CD4-positive, alpha-beta T cell (primary cell): ENCODE measurements at places on chromosomes 5 and 9.

DNA sequence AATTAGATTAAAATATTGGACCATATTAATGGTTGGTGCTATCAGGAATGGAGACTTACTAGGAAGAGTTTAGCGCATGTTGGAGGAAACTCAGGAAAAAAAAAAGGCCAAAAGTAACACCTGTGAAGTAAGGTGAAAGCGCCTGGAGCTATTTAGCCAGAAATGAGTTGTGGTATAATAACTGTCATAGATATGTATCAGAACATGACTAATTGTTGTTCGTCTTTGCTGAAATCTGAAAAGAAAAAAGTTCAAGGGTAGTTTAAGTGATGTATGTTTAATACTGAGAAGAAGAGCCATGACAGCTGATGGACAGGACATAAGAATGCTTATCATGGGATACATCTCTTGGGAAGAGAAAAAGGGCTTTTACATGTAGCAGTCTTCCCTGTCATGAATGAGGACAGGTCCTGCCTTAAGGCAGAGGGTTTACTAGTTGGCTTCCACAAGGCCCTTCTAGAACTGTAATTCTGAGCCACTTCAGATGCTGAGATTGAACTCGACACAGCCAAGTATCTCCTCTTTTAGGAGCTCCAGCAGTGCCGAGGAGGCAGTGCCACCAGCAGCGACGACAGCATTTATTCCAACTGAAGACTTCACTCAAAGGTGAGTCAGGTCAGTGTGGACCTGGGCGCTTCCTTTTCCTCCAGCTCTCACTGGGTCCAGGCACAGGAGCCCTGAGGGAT lies 940 bp upstream of the CAMK4 start:
- no peak for DNase-seq

DNA sequence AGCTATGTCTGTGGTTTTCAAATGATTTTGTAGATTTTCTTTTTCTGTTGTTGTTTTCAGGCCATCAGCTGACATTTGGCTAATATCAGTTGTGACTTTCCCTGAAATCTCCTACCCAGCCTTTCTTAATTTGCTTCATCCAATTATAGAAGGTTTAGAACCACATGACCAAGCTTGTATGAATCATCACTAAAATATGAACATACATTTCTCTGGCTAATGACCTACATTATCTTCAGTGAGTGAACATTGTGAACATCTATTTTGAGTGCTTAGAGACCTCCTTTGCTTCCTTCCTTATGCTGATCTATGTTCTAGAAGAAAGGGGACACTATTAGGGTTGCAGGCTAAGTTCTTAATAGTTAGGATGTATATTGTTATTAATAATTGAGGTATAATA lies 532.5 kb downstream of the RAB3C start:
- no peak for DNase-seq

GRCh38 chr9:126617823-126618165 lies 4.1 kb downstream of the LMX1B start:
- no peak for DNase-seq

- no peak for DNase-seq
These were observed 485.7 kb upstream of the TUSC1 start for GRCh38 chr9:26163931-26164330.

GRCh38 chr5:42858687-42859086 lies 47.0 kb upstream of the SELENOP start:
- no peak for DNase-seq

DNA sequence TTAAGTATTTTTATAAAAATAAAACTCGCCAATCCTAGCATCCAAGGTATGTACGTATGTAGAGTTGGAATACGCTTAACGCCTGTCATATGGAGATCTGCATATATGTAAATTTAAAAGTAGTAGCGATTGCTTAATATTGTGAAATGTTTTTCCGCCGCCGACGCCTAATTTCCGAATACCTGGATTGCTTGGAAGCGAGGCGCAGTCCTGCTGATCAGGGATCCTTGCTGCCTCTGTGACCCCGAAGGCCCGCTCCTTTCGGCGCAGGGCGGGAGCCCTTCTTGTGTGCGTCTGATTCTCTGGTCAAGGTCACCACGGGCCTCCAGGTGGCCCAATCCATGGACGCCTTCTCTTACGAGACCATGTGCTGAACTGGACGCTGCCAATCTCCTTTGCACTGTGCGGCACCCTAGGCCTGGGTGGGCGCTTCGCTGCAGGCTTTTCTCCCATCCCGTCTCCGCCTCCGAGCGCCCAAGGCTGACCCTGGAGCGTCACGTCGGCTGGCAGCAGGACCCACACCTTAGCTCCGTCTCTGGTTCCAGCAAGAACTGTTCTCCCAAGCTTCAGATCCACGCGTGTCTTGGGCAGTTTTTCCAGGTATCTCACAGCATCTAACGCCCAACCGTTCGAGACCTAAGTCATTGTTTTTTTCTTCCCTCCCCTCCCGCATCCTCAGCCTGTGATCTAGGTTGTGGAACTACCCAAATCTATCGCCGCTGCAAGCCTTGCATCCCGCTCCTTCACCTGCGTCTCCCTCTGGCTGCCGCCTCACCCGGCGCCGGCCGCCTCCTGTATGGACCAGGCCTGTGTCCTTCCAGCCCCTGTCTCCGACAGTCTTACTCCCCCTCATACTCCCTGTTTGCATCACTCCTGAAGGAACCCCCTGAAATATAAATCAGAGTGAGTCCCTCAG lies 3.6 kb upstream of the TRIM41 start:
- DNase-seq = no peak

DNA sequence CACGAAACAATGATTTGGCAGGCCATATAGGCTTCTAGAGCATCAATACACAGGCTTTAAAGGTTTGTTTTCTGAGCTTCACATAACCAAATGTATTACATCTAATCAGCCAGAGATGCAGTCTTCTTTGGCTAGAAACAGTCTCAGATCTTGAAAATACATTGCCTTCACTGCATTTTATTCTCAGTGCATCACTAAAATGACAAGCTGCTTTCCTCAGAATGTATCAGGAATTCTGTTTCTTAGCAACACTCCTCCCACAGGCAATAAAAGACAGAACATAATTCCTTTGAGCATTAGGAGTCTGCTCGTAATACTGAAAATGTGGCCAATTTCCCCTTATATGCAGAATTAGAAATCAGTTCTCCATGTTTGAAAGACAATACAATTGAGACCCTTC lies 36.9 kb downstream of the FEM1C start:
- DNase-seq = no peak

GRCh38 chr5:87399720-87400119 lies 13.0 kb downstream of the CCNH start:
- no peak for DNase-seq

- DNase-seq = no peak
These were observed 13.6 kb upstream of the SYNPO start for GRCh38 chr5:150626853-150627276.

- no peak for DNase-seq
These were observed 42.2 kb downstream of the MED27 start for GRCh38 chr9:132037458-132037857.

GRCh38 chr5:69029292-69029691 lies 64.5 kb upstream of the SLC30A5 start:
- DNase-seq = no peak

GRCh38 chr9:12818431-12819000 lies 43.7 kb downstream of the LURAP1L start:
- no peak for DNase-seq

- DNase-seq = no peak
These were observed 279.7 kb upstream of the MSX2 start for GRCh38 chr5:174444479-174445188.
